ENCODE measurements at places on chromosomes 6 and 20.

DNA sequence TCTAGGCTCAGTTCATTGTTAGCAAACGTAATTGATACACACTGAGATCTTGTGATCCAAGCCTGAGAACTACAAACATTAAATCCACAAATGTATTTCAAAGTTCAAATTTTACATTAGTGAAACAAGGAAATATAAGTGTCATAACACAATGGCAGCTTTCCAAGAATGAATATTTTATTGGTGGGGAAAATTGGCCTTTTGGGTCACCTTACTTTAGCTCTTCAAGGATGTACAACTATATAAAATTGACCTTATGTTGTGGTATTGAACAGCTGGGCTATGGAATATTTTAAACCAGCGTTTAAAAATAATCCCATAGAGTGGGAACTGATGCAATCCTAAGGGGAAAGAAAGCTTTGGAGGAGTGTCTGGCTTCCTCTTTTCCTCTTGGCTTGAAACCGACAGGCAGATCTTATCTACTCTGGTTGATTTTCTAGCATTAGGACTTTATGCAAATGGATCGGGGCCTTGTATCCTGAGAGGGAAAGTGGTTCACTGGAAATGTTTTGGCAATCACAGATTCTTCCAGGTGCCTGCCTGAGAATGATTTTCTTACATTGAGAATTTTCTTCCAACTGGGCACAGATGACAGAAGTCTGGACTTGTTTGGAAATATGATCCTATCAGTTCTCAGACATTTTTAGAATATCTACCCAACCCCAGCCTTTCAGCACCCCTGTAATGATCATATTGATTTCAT lies 184.8 kb upstream of the ECI2 start:
- DNase-seq, result no peak

GRCh38 chr6:45979311-45979710 lies 36.3 kb downstream of the CLIC5 start:
- no peak for DNase-seq

DNA sequence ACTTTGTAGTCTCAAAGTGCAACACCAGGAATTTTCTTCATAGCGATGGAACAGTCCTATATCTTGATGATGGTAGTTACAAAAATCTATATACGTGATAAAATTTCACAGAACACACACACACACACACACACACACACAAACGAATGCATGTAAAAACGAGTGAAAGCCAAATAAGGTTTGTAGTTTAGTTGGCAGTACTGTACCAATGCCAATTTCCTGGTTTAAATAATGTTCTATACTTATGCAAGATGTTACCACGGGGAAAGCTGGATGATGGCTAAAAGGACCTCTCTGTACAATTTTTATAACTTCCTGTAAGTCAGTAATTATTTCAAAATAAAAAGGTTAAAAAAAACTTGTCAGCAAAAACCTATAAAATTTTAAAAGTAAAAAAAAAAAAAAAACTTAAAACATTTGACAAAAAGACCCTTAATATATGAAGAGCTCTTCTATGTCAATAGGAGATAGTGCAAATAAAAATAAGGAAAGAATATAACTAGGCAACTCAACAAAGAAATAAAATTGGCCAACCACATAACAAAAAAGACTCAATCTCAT lies 37.6 kb downstream of the PDSS2 start:
- no peak for DNase-seq

GRCh38 chr6:162698440-162698839 lies 29.1 kb downstream of the PRKN start:
- no peak for DNase-seq

GRCh38 chr6:163620101-163620500 lies 205.6 kb downstream of the QKI start:
- no peak for DNase-seq

Data from NCI-H1930 (cell line).